NCI-H1417 treated with DMSO at 0.1 percent for 48 hours (cell line): ENCODE measurements at places on chromosomes 16 and 17.

- DNase-seq, result no peak
Observed at GRCh38 chr17:60630352-60630751, 30.4 kb downstream of the PPM1D start.

DNA sequence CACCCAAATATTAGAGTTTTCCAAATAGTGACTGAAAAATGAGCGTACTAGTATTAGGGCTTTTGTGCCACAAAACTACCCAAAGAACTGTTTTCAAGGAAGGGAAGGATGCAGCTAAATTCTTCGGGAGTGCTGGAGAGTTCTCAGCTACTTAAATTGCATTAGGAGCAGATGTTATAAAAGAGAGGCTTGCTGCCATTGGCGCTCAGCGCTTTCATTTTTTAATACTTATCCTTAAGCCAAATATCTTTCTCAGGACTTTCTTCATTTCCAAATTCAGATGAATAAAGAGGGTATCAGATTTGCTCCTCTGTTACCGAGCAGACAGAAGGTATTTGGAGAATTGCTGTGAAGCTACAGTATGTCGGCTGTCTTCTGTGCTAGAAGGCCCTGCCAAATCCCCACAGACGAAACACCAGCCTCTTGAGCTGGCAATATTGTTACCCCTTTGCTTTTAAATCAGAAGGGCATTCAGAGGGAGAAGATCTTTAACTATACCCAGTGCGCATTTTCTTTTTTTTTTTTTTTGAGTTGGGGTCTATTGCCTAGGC is 47.2 kb upstream of the CLEC18A start:
- no peak for DNase-seq

- no peak for DNase-seq
Observed at GRCh38 chr17:29744121-29744520, 121.4 kb upstream of the CORO6 start.

DNA sequence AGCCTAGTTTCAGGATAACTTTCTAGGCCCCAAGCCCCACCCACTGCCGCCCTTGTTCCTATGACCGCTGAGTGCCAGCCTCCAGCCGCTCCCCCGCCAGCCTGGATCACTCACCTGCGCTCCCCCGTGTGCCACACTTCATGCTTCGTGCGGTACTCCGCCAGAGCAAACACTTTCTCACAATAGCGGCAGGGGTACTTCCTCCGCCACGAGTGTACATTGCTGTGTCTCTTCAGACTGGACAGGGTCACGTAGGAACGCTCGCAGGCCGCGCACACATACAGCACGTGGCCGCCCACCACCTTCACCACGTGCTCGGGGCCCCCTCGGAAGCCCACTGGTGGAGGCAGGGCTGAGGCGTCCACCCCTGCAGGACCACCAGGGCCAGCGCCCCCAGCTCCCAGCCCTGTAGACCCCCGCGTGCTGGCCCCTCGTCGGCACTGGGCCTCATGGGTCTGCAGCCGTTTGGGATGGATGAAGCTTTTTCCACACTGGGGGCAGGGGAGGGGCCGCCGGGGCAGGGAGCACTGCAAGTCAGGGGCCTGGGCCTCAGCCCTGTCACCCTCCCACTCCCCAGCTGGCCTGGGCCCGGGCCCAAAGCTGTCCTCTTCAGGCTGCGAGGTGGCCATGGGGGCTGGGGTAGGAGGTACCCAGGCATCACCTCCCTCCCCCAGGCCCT is 13.7 kb downstream of the ZBTB4 start:
- DNase-seq, result no peak

- DNase-seq, result no peak
Observed at GRCh38 chr17:54982399-54982798, 13.8 kb downstream of the STXBP4 start.

DNA sequence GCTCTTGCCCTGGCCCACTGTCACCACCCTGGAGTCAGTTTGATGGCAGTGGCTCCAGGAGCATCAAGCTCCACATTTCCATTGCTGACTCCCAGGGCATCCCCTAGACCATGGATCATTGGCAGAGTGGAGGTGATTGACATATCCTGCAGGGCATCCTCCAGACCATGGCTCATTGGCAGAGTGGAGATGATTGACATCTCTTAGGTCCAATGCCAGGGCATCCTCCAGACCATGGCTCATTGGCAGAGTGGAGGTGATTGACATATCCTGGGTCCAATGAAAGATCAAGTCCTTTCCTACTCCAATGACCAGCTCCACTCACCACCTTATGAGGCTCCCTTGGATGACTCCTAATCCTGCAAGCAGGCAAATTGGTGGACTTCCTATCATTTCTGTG is 174.3 kb upstream of the NLRP1 start:
- no peak for DNase-seq

DNA sequence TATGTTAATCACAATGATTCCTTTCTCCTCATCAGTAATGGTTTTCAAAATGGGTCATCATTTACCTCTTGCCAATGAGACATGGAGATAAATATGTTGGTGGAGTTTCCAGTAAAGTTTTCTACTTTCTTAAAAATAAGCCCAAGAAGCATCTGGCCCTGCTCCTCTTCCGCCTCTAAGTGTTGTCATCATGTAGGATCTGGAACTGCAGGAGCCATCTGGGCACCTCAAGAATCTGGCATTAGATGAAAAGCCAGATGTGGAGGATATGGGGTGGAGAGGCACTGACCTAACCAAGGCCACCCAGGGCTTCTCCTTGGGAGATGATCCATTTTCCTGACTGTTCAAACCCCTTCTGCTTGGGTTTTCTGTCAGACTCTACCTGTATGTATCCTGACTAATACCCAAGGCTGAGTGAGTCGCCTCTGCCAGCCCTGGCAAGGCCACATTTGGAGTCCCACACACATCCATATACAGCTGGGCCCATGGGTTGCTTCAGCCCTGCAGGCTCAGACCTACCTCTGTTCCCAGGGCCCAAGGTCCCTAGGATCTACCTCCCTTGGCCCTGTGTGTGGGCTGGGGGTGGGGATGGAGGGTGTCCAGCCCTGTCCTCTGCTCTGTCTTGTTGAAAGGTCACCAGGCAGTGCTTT is 24.6 kb downstream of the CCDC182 start:
- DNase-seq, result no peak

GRCh38 chr16:10224850-10225249 is 42.6 kb upstream of the GRIN2A start:
- no peak for DNase-seq

GRCh38 chr17:4195306-4195705 is 52.3 kb downstream of the CYB5D2 start:
- DNase-seq, result no peak

DNA sequence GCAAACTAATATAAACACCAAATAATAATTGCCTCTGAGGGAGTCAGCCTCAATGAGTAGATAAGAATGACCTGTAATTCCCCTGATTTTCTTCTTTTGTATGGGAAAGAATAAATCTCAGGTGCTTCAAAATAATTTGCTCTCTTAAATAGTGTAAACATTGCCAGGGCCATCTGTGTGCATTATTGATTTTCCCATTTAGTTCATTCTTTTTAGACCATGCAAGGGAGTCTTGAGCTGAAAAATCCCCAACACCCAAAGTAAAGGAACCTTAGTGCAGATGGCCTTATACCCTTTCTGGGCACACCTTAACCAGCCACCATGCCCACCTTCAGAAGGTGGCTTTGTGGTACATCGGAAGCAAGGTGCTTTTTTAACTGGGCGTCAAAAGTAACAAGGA is 267.2 kb downstream of the TMEM114 start:
- DNase-seq, result no peak

- DNase-seq, result no peak
Observed at GRCh38 chr16:27822996-27823395, 240.5 kb downstream of the GSG1L start.

DNA sequence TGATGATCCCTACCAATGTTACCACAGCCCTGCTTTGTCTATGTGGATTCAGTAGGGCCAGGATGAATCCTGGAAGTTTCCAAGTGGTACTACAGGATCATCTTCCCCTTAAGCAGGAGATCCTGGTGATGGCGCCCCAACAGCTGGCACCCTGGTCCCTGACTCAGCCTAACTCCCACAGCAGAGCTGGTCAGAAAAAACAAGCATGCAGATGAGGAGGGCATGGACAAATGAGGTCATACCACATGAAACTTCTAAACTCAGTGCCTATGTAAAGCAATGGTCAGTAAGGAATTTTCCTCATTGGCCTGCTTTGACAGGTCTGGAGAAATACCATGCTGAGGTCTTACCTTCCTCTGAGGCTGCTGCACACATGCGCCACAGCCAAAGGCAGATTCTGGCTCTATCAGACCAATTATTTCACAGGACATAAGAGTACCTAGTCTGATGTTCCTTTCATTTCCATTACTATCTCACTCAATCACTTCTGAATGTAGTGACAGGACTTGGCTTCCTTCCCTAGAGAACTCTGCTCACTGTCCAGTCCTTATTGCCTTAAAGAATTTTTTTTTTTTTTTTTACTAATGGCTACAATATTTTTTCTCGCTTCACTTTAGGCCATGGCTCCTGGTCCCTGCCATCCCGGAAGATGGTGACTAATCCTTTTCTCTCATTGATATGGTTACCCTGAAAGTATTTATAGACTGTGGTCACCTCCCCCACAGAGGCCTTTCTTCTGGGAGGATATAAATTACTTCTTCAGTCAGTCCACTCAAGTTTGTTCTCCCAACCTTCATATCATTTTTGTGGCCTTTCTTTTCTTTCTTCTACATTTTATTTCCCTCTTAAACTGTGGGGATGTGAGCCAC is 525.2 kb upstream of the PSMD7 start:
- no peak for DNase-seq

- no peak for DNase-seq
Observed at GRCh38 chr17:40487371-40488020, 13.9 kb downstream of the TNS4 start.
